Activated T-cell treated with anti-CD3 and anti-CD28 coated beads, Interleukin-2, amount 50 U/mL, for 24 hours (primary cell): ENCODE measurements at places on chromosomes 5 and 9.

DNA sequence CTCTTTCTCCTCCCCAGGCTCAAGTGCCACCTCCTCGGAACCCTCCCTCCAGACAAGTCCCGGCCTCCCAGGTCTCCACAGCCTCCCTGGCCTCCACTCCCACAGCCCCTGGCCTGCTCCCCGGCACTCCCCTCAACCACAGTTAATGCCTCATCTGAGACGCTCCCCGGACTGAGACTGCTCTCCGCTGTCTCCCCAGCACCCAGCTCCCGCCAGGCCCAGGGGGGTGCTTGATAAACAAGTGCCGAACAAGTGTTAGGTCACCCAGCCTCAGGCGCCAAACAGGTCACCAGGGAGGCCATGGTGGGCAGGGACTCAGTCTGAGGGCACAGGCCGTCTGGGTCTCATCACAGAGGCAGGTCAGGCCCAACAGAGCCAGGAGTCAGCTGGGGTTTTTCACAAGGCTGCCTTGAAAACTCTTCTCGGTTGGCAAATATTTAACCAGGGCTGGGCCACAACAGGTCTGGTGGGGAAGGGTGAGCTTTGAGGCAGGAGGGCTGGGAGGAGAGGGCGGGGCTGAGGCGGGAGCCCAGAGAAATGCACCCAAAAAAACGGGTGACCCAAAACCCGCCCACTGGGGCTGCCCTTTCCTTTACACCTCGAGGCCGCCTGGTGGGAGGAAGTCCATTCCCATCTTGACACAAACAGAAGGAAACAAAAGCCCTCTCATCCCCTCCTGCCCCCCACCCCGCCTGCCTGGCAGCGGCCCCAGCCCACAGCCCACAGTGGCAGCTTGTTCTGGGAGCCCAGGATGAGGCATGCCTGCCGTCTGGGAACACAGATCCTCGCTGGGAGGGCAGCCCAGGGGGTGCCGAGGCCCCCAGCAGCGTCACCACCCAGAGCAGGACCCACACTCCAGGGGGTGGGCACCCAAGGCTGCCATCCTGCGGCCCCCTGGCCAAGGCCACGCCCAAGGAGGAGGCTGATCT is 66.6 kb upstream of the STXBP1 start:
- DNase-seq: no peak

GRCh38 chr5:92909602-92909962 is 671.4 kb downstream of the NR2F1-AS1 start:
- no peak for DNase-seq

- DNase-seq: no peak
Observed at GRCh38 chr9:112753725-112754124, 3.2 kb downstream of the SNX30 start.

- peak; percentile 26 for DNase-seq
Observed at GRCh38 chr5:553874-554273, 29.6 kb upstream of the SLC9A3 start.

GRCh38 chr9:136665111-136665703 is 2.5 kb downstream of the EGFL7 start:
- DNase-seq: no peak

- no peak for DNase-seq
Observed at GRCh38 chr9:83501565-83501964, 36.6 kb downstream of the FRMD3 start.

GRCh38 chr5:84085387-84086041 is 299.2 kb downstream of the EDIL3 start:
- no peak for DNase-seq

- no peak for DNase-seq
Observed at GRCh38 chr5:79189439-79190234, 46.3 kb upstream of the JMY start.

DNA sequence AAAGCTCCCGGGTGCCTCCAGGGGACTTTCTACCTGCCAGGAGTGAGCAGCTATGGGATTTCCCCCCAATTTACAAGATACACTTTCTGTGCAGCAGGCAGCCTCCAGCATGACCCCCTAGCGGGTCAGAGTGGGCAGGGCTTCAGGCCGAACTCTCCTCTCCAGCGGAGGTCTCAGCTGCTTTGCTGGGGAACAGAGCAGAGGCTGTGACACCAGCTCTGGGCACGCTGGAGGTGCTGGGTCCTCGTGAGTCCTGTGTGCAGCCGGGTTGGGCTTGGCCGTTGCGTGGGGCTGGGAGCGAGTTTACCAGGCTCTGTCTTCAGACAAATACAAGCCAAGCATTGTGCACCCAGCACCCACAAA is 2.9 kb downstream of the NRARP start:
- DNase-seq: no peak

DNA sequence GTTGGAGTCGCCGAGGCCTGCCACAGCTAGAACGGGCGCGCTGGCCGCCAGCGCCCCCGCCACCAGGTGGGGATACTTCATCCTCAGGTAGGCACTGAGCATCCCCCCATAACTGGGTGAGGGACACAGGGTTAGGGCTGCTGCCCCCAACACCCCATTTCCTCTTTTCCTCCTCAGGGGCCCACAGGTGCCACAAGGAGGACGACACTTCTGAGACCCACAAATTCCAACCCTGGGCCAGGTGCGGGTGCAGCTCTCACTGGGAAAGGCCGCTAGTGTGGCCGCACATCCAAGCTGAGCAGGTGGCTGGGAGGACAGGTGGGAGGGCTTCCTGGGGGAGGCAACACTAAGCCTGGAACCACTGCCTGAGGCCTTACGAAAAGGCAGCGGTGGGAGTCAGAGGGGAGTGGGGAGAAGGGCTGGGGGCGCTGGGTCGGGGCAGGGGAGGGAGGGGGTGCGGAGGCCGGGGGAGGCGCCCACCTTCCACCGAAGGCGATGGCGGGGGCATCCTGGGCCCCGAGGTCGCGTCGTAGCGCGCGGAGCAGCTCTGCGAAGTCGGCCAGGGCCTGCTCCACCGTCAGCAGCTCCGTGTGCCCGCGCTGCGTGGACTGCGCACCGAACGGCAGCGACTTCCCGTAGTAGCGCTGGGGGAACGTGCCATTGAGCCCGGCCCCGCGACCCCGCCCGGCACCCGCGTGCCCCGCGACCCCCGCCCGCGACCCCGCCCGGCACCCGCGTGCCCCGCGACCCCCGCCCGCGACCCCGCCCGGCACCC is 961 bp downstream of the DPP7 start:
- DNase-seq: no peak

- no peak for DNase-seq
Observed at GRCh38 chr5:159667286-159667685, 249.0 kb upstream of the ADRA1B start.

GRCh38 chr5:109852371-109853155 is 162.8 kb downstream of the MAN2A1 start:
- DNase-seq: no peak

GRCh38 chr5:17428176-17428800 is 69.7 kb upstream of the TAF11L2 start:
- DNase-seq: no peak

DNA sequence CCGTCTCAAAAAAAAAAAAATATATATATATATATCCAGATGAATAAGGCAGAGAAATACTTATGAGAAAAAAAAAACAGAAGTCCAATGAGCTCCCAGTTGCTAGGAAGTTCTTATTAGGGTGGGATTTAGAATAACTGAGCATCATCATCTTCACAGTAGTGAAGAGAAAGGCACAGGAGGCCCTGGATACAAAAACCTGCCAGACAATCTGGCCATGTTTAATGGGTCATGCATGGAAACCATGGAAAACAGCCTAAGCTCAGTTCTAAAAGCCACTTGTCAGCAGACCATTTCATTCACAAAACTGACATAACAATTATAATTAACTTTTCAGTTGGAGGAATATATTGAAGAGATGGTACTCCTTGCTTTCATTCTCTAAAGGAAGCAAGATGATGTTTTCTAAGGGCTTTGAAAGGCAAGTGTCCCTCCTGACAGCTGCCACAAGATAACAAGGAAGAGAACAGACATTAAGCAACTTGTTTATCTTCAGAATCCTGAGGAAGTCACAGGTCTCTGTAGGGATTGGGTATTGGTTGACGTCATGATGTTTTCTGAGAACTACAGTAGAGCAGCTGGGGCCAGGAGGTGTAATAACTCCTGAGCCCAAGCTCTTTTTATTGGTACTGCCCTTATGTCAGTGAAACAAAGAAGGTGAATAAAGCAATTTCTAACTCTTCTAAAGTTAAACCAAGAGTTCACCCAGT is 463.1 kb downstream of the DMAC1 start:
- DNase-seq: no peak

- no peak for DNase-seq
Observed at GRCh38 chr9:83238871-83239640, 176.1 kb upstream of the RASEF start.

GRCh38 chr9:126886897-126887296 is 26.5 kb downstream of the ZBTB34 start:
- no peak for DNase-seq

- no peak for DNase-seq
Observed at GRCh38 chr5:139064613-139065012, 133.6 kb downstream of the SIL1 start.

GRCh38 chr5:78768781-78769380 is 120.3 kb upstream of the LHFPL2 start:
- DNase-seq: no peak

GRCh38 chr5:16489322-16489791 is 23.8 kb upstream of the ZNF622 start:
- DNase-seq: no peak

DNA sequence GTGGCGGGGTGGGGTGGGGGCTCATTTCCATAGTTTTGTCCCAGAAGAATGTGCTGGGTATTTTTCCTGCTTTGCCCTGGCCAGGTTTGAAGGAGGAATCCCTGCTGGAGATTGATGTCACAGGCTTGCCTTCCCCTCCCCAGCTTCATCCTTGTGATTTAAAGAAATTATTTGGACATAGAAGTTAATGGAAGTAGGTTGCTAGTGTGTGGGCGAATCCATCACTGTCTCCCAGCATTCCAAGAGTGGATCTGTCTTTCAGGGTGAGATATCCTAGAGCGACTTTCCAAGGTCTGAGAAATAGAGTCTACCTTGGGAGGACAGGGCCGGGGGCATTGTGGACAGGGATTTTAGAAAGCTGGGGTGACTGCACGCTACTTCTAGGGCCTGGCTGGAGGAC is 64.9 kb upstream of the HSPA9 start:
- no peak for DNase-seq

DNA sequence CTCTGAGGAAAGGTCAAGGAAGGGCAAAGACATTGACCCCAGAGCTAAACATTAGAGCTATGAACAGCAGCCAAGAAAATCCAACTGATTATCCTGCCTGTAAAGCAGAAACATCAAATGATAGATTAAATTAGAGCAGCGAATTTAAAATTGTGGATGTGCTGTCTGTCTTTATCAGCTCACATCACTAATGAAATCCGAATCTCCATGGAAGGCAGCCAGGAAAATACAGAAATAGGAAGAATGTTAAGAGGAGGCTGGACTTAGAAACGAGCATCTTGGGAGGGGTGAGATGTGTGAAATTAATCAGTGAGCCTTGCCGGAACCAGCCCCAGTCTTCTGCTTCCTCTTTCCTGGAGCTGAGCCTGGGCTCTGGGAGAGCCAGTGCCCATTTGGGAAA is 191.0 kb downstream of the PJA2 start:
- no peak for DNase-seq

DNA sequence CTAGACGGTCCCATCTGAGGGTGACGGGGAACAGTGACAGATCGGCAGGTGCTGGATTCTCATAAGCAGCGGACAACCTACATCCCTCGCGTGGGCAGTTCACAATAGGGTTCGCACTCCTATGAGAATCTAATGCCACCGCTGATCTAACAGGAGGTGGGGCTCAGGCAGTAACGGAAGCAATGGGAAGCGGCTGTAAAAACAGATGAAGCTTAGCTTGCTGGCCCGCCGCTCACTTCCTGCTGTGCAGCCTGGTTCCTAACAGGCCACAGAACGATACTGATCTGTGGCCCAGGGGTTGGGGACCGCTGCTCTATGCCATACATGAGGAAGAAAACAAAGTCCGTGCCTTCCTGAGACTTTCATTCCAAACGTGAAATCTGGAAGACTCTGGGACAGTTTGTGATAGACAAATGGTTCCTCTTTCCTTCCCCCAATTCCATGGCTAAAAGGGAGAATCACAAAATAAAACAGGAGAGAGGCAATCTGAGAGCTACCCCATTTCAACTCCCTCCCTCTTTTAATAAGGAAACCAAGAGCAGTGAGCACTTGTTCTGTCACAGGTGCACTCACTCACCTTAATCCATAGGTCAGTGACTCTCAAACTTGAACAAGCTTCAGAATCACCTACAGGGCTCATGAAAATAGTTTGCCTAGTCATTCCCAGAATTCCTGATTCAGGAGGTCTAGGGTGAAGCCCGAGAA is 12.1 kb downstream of the PDCL start:
- peak; percentile 51 for DNase-seq

DNA sequence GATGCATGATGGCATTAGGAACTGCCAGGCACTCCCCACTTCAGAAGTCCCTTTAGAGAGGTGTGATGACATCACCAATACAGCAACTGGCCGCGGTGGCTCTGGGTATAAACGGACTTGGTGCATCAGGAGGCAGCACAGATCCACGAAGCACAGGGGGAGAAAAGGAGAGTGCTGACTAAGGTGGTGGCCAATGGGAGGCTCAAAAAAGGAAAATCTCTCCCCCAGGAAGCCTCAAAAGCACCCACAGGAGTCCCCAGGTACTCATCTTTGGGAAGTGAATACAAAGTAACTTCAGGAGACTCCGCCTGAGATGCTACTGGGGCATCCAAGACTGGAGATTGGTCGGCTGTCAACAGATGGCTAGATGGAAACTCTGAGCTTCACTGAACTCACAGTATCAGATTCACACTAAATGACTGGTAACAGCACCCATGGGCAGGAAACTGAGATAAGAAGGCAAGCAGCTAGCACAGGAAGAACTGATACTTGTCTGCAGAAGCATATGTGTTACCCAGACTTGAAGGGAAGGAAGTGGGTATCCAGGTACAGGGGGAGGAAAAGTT is 7.6 kb downstream of the TTC39B start:
- DNase-seq: peak; percentile 76

- no peak for DNase-seq
Observed at GRCh38 chr9:111752455-111752854, 42.3 kb downstream of the SHOC1 start.

DNA sequence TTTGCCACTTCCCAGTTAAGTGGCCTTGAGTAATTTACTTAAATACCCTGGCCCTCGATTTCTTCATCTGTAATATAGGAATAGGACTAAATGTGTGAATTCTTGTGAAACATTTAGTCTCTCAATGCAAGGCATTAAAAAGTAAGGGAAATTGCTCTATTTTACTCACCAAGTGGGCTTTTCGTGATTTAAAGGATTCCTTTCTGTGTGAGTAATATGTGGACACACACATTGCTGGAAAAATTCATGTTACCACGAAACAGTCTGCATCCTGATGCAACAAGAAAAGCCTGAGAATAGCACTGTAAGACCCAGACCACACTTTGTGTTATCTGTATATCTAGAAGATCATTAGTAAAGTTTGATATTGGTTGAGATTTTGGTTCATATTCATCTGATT is 1243.0 kb upstream of the CDH9 start:
- DNase-seq: no peak

- DNase-seq: peak; percentile 13
Observed at GRCh38 chr5:133336121-133336968, 276.0 kb downstream of the FSTL4 start.

- no peak for DNase-seq
Observed at GRCh38 chr5:4042311-4042710, 446.7 kb downstream of the IRX1 start.
